AG08396 (cell line): ENCODE measurements at places on chromosomes 6 and 20.

- DNase-seq = no peak
These were observed 129.8 kb downstream of the HDGFL1 start for GRCh38 chr6:22699151-22699550.

DNA sequence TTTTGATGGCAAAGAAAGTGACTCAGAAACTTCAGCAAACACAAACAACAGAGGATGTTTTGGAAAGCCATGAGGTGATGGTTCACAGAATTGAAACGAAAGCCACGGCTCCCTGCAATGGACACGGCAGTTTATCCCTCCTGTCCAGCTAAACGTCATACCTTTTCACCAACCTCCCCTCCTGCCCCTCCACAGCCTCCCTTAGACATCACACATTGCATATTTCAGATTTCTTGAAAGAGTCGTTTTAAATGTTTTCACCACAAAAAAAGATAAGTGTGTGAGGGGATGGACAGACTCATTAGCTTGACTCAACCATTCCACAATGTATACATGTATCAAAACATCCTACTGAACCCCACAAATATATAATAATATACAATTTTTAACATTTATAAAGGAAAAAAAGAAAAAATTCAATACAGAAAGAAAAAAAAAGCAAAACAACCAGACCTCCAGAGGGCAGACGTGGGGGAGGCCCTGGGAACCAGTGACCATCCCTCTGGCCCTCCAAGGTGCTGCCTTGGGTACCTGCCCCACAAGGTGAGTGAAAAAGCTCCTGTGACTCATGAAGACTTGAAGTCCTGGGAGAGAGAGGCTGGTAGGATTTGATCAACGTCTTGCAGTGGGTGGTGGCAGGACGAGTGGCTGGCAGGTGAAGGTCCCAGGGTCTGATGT, 117.2 kb upstream of the THBS2 start:
- DNase-seq = no peak

DNA sequence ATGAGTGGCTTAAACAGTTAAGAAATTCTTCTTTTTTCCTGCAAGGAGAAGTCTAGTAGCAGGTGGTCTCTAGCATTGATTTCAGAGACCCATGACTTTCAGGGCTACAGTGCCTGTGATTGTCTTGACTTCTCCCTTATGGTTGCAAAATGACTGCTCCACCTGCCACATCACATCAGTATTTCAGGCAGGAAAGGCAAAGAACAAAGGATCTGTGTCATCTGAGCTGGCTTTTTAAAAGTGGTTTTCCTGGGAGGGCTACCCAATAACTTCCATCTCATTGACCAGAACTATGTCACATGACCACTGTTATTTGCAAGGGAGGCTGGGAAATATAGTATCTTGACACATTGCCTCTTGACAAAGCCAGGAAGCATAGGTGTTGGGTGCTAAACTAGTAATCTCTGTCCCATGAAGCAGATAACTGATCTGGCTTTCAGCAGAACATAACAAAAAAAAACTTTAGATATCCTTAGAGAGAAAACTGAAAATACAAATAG, 226.2 kb downstream of the DHX35 start:
- DNase-seq = no peak

DNA sequence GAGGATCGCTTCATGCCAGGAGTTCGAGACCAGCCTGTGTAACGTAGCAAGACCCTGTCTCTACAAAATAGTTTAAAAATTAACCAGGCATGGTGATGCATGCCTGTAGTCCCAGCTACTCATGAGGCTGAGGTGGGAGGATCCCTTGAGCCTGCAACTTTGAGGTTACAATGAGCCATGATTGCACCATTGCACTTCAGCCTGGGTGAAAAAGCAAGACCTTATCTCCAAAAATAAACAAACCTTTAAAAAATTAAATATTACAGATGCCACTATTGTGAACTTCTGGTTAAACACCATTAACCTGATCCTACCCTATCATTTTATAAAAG, 116.8 kb downstream of the ARHGAP18 start:
- DNase-seq = no peak

- no peak for DNase-seq
These were observed 246.1 kb upstream of the AFDN start for GRCh38 chr6:167580619-167580911.

GRCh38 chr6:154481521-154482013, 28.9 kb downstream of the CNKSR3 start:
- DNase-seq = no peak

DNA sequence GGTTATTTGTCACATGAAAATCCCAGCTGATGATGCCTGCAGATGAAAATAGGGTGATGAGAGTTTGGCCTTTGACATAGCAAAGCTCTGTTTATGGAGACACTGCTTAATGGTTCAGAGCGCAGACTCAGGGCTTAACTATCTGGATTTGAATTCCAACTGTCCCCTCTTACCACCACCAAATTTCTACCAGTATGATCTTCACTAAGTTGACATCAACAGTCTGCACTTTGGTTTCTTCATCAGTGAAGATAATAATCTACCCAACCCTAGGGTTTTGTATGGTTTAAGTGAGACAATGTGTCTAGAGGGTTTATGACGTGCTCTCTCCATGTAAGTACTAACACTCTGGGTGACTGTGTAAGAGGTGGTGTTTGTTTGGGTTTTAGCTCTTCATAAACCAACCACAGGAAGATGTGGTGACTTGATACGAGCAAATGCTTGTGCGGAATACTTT, 151.4 kb upstream of the TNFAIP3 start:
- no peak for DNase-seq
